ENCODE measurements at places on chromosomes 3 and 15. TPM values are rescaled to one million over a fixed set of nuclear protein-coding genes. Genes with fewer than 3 reads are reported as not detected.

DNA sequence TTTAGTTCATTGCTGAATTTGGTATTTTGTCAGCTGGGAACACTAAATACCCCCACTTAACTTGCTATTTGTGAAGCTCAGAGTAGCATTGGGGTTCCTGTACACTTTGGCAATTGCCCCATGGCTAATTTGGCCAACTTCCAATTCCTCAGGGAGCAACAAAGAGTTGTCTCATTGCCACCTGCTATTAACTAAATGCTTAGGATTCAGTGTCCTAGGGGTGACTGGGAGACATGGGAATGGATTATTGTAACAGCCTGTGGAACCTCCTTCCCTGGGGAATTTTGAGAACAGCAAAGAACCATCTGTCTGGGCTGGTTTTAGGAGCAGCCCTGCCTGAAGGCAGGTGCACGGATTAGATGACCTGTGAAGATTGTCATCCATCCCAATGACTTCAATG lies 437.4 kb upstream of the TPRG1 start:
- no peak for DNase-seq

- DNase-seq, result no peak
Measured at GRCh38 chr15:48413304-48413703, 82.1 kb downstream of the DUT start.

IL20RB gene
- 2.0 TPM for total RNA-seq

P3H2 gene
- 4.1 TPM for total RNA-seq

DNA sequence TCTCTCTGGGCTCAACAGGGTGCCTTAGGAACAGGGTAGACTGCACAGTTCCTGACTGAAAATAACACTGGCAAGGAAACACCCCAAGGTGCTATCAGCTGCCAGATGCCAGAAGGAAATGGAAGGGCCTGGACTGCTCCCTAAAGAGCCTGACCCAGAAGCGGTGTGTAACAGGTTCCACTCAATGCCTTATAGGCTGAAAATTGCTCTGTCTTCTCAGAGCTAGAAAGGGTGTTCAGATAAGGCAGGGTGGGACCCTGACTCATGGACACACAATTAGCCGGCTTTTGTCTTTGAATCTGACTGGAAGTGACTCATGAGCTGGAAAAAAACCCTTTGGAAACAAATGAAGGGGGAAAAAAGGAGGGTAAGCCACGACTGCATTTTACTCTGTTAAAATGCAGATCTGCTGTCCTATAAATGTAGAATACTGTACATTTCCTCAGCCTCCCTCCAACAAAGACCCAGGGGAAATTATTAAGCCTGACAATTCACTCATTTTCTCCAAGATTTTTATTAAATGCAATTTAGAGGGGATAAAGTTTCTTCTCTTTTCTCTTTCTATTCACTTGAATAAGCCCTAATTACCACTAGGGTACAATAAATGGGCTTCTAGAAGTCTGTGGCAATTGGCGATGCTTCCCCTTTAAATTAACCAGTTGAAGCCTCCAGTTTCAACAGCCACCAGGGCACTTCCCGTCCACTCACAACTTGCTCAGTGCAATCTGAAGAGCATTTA lies 160.2 kb upstream of the TBL1XR1 start:
- no peak for DNase-seq

DNA sequence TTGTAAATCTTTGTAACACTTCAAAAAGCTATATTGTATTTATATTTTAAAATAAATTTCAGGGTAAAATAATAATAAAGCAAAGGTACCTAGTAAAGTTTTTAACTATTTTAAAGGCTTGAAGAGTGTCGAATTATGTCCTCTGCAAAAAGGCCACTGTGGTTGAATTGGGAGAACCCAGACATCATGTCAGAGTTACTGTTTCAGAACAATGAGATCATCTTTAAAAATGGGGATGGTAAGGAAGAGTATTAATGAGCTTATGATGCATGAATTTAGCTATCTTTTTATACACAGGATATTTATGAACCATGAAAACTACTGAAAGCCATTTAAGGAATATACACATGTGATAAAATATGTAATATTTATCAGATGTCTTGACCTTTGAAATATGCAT lies 26.3 kb downstream of the KCNMB3 start:
- no peak for DNase-seq

KLHL6 gene
- 0.11 TPM for total RNA-seq

DNA sequence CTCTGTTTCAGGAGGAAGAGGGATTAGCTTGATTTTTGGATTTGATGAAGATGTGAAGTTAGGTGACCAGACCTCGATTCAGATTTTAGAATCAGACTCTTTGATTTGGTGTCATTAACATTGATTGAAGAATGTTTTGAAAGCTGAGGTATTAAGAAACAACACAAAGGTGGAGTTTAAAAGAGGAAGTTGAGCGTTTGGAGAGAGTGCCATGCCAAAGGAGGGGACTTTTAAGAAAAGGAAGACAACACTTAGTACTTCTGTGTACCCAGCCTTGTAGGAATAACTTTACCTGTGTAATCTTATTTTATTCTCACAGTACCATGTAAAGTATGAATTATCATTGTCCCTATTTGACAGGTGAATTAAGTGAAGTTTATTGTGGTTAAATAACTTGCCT lies 34.4 kb downstream of the PPARG start:
- no peak for DNase-seq

- no peak for DNase-seq
Measured at GRCh38 chr3:14646589-14647413, 4.8 kb upstream of the CCDC174 start.

DNA sequence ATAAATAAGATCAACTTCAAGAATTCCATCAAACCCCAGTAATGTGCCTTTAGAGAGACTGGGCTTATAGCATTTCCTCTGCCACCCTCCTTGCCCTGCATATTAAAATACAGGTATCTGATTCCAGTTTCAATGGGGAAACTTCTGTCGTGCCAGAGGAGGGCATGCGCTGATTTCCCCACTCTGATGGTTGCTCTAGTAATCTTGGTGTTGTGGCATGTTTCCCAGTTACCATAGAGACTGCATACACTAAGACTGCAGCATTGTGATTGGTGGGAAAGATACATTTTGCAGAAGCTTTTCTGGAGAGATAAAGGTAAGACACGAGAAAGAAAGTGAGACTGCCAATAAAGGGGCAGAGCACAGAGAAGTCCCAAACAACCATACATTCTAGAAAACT lies 225.6 kb downstream of the TIGIT start:
- no peak for DNase-seq

GRCh38 chr3:83769791-83770663 lies 1188.8 kb upstream of the CADM2 start:
- no peak for DNase-seq

DNA sequence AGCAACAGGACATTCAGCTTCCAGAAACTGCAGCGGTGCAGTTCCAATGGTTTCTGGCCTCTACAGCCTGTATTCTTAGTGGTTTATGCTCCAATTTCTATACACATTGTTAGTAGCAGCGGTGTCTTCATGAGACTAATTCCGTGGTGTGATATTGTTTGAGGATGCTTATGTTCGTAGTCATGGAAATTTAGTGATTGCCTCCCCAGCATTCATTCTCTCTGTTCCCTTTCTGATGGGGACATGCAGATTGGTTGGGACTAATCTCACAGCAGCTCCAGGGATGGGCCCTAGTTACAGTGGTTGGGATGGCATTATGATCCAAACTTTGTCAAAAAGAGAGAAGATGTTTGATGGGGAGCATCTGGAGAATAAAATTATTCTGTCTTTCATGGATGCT lies 208.6 kb downstream of the CD47 start:
- no peak for DNase-seq

DNA sequence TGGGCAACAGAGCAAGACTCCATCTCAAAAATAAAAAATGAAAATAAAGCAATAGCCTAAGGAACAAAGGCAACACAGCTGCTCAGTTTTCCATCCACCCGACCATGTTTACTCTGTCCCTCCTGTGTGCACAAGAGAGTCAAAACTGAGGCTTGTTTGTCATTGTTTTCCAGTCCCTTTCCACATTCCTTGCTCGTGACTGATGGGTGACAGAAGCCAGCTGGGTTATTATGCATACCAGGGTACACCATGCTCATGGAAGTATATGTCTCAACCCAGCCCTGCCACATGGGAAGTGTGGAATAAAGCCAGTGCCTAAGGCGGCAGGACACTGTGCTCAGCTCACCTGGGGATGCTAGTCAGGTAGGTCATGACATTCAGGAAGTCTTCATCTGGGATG lies 49.5 kb downstream of the MCF2L2 start:
- no peak for DNase-seq

- no peak for DNase-seq
Measured at GRCh38 chr15:77720655-77721054, 87.9 kb upstream of the LINGO1 start.

GRCh38 chr3:139227827-139228226 lies 116.0 kb upstream of the MRPS22 start:
- DNase-seq, result no peak

DNA sequence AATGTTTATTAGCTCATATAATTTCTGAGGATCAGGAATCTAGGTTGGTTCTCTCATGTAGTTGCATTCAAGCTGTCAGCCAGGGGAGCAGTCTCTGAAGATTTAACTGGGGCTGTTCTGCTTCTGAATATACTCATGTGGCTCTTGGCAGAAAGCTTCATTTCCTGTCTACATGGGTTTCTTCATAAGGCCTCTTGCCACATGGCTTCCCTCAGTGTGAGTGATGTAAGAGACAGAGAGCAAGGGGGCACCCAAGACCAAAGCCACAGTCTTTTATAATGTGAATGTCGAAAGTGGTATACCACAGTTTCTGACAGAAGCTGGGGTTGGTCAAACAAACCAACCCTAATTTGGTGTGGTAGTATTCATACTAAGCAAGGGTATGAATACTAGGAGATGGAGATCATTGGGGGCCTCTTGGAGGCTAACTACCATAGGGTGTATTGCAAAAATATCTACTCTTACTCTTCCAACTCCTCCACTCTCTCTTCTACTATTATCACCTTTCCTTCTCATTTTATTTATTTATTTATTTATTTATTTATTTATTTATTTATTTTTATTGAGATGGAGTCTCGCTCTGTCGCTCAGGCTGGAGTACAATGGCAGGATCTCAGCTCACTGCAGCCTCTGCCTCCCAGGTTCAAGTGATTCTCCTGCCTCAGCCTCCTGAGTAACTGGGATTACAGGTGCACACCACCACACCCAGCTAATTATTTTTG lies 123.8 kb downstream of the B3GALNT1 start:
- no peak for DNase-seq

ZPLD1 gene
- not detected for total RNA-seq

DNA sequence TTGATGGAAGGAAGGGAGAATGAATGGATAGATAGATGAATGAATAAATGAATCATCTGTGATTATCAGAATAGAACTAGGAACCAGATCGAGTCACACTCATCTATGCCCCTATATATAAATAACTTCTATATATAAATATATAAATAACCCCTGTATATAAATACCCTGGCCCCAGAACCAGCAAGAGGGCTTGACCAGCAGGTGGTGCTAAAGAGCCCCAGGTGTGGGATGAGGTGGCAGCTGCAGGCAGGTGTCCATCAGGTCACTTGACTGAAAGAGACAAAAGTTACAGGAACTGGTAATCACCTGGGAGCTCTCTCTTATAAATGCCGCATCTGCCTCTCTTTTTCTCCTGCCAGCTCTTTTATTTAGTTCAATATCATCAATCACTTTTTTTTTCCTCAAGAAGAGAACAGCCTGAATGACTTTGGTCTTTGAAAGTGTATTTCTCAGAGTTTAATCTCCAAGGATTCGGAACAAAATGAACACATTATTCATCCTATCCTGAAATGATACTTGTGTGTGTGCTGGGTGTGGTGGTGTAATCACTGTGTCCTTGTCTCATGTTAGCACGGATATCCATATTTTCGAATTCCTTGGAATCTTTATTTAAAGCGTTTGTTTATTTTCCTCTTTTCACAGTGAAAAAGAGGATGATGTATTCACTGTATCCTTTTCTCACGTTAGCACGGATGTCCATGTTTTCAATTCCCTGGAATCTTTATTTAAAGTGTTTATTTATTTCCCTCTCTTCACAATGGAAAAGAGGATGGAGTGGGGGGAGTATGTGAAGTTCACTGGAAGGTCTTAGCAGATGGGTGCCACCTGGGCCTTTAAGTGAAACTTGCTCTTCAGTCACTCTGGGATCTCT lies 35.4 kb upstream of the ATG7 start:
- DNase-seq, result peak; percentile 52

NRROS gene
- 0.52 TPM for total RNA-seq

DNA sequence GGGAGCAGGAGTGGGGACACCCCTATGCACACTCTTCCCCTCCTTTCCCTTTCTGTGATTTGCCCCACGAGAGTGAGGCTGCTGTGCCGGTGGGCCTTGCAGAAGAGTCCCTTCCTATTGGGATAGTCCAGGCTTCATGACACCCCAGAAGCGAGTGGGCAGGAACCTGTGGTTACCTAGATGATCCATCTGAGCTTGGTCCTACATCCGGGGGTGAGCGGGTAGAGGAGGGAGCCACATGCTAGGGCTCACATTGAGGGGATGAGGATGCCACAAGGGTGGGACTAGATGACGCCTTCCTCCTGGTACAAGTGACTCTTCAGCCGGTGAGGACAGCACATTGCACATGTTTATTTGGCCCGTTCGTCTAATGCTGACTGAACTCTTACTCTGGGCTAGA lies 43.1 kb upstream of the ADPGK start:
- no peak for DNase-seq

- DNase-seq, result no peak
Measured at GRCh38 chr15:97837896-97838295, 122.6 kb upstream of the ARRDC4 start.

GRCh38 chr3:116963802-116964201 lies 254.2 kb downstream of the TUSC7 start:
- no peak for DNase-seq
